Hepatic stellate cell (primary cell): ENCODE measurements at places on chromosomes 12 and 14.

DNA sequence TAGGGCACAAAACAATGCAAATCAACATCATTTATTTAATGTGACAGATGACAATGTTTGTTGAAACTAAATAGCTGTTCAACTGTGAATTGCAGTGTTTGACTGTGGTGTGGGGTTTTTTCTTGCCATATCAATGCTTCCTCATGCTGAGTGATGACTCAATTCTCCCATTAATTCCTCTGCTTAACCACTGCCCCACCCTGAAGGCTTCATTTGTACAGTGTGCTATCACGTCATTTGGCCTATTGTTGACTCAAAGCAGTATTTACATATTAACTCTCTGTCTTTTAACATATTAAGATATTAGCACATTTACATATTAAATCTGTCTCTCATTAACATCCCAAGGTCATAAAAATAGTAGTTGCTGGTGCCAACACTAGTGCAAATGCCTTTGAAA is 164.8 kb upstream of the NRXN3 start:
- no peak for DNase-seq

DNA sequence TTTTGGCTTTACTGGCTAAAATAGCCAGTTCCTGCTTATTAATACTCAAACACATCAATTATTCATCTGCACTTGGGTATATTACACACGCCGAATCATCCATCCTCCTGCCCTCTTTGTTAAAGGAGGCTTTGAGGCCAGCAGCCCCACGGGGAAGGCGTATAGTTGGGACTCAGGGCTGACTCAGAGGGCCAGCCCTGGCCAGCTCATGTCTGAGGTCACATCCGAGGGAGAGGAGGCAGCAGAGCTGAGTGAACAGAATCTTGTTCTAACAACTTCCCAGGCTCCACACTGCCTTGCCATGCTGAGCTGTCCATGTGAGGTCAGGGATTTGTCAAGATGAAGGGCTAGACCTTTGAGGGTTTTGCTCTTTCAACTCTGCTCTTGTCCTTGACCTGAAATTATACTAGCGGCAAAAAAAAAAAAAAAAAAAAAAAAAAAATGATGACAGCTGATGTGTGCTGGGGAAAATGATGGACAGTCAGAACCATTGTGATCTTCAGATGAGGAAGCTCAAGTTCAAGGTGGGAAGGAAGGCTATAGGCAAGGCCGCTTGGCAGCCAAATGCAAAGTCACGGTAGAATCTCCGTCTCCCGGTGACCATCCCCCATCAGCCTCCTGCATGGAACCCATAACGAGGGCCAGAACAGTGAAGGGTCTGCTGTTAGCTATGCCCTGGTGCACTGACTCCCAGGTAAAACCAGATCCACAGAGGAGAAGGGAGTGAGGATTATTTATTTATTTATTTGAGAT is 12.5 kb upstream of the MARK3 start:
- peak; percentile 91 for DNase-seq

- DNase-seq, result no peak
Observed at GRCh38 chr14:88351966-88352691, 29.1 kb upstream of the KCNK10 start.

DNA sequence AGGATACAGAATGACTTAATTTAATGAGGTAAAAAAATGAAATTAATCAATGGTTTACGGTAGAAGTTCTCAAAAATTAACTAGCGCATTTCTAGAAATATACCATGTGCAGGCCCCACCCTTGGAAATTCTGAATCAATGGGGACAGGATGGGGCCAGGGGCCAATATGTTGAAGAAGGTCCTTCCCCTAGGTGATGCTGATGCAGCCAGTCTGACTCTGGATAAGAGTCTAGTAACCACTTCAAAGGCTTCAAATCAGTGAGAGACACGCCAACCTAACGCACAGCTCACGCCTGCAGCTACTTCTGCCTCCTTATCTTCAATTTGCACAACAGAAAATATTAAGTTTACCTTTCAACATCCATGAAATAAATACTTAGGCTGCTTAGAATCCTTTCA is 14.9 kb downstream of the GIT2 start:
- DNase-seq, result no peak

- no peak for DNase-seq
Observed at GRCh38 chr12:21662122-21662792, 4.6 kb upstream of the LDHB start.

GRCh38 chr12:57124261-57124877 is 3.9 kb upstream of the LRP1 start:
- peak; percentile 75 for DNase-seq

- no peak for DNase-seq
Observed at GRCh38 chr14:64815257-64815656, 64.5 kb downstream of the SPTB start.

- no peak for DNase-seq
Observed at GRCh38 chr14:89175881-89176799, 240.9 kb downstream of the FOXN3 start.

DNA sequence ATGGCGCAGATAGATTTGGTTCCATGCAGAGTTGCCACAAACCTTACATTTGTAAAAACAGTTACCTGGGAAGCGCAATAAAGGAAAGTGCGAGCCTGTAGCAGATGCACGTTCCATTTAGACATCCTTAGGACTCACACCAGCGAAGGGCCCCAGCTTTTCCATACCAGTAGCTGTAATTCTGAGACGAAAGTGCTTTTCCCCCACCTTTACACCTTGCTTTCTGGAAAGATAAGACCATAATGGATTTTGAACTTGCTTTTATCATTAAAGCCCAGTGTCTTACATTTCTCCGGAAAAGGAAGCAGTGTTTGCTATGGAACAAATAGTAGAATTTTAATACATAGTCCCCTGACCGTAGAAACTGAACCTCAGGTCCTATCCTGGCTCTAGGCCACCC is 616 bp upstream of the CCDC77 start:
- DNase-seq, result no peak

DNA sequence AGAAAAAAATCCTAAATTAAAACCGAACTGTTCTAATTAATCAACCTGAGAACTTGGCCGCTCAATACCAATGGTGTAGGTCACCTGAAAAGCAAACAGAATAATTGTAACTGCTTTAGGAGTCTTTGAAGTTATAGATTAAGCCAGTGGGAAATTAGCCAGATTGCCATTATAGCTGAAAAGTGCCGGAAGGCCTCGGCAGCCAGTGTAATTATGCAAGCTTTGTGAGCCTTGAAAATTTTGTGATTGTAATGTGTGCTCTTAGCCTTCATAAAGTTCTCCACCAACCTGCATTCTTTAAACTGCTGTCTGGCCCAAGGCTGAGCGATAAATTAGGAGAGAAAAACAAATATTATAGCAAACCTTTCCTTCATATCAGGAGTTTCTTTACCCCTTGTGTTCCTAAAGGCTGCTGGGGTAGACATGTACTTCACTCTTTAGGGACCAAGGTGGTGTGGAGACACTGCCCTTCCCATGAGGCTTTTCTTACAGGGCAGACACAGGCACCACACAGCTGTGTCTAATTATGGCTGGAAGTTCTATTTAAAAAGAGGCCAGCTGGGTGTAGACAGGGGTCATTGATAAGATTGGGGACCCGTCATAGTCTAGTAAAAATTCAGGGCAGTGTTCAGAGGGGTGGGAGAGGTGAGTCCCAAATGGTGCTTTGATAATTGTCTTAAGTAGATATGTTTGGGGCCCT is 991.2 kb downstream of the FLRT2 start:
- no peak for DNase-seq

DNA sequence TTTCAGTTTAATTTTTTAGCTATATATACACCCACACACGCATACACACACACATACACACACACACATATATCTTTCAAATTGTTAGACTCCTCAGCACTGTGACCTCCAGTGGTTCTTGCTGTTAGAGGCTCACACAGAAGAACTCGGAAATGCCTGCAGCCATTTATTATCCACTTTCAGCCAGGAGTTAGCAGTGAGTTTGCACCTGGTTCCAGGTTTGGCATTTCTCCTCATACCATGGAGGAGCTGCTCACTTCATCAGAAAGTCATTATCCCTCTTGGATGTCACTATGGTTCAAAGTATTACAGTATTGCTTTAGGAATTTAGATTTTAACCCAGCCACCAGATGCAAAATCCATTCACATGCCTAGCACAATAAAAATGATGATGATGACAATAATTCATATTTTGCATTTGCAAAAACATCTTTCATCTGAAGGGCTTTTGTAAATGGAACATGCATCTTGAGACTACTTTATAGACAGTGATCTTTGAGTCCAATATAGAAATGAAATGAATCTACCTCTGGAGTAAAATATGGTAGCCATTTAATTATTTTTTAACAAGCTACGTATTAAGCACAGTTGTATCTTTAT is 42.3 kb downstream of the NPAS3 start:
- no peak for DNase-seq

DNA sequence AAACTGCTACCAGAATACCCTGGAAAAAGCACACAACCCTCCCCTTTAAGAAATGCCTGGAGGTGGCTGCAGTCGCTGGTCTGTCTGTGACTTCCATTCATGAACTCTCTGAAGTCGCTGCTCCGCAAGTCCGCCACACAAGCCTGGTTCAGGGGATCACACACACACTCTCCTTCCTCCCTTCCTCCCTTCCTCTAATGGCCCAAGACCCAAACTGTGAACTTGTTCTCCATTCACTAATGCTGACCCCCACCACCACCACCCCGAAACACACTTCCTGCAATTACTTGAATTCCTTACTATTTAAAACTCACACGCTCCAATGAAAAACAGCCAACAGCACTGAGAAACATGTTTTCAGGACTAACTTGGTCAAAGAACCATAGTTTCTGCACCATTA is 1.0 kb upstream of the LMO3 start:
- DNase-seq, result no peak

DNA sequence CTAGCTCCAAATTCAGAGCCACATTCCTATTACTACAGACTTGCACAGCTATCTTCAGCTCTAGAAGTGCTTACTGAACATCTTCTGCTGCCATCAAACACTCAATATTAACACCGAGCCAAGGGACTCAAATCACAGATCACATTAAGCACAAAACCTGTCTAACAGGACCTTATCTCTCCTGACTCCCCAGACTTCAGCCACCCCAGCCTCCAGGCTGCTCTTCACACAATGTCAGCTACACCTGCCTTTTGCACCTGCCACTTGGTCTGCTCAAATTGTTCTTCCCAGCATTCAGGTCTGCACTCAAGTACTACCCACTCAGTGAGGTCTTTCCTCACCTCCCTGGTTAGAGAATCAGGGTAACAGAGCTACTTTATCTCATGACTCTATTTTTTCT is 57.1 kb downstream of the GALC start:
- DNase-seq, result no peak

GRCh38 chr14:75224561-75224960 is 48.1 kb upstream of the TMED10 start:
- no peak for DNase-seq

DNA sequence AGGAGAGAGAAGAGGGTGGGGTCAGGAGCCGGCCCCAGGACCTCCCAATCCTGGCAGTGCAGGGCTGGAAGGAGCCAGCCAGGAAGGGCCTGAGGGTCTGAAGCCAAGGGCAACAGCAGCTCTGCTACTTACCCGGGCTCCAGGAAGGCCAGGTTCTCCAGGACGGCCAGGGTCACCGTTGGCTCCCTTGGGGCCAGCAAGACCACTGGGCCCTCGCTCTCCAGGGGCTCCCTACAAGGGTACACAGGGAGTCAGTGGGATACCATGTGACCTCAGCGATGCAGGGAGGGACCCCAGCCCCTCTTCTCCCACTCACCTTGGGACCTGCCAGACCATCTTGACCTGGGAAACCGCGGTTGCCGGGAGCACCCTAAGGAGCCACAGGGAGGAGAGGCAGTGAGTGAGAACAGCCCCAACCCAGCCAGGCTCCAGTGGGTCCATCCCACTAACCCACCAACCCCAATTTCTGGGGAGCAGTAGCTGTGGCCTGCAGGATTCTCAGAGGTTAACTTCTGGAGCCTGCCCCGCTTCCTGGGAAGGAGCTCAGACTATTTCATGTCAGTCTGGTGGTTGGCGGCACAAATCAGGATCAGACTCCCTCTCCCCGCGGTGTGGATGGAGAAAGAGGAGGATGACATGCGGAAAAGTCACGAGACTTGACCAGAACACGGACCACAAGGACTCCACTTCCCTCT is 18.5 kb downstream of the COL2A1 start:
- no peak for DNase-seq
